ENCODE measurements at places on chromosomes 11 and 22.

- peak; percentile 88 for DNase-seq
Measured at GRCh38 chr22:36365020-36365411, 22.8 kb downstream of the MYH9 start.

DNA sequence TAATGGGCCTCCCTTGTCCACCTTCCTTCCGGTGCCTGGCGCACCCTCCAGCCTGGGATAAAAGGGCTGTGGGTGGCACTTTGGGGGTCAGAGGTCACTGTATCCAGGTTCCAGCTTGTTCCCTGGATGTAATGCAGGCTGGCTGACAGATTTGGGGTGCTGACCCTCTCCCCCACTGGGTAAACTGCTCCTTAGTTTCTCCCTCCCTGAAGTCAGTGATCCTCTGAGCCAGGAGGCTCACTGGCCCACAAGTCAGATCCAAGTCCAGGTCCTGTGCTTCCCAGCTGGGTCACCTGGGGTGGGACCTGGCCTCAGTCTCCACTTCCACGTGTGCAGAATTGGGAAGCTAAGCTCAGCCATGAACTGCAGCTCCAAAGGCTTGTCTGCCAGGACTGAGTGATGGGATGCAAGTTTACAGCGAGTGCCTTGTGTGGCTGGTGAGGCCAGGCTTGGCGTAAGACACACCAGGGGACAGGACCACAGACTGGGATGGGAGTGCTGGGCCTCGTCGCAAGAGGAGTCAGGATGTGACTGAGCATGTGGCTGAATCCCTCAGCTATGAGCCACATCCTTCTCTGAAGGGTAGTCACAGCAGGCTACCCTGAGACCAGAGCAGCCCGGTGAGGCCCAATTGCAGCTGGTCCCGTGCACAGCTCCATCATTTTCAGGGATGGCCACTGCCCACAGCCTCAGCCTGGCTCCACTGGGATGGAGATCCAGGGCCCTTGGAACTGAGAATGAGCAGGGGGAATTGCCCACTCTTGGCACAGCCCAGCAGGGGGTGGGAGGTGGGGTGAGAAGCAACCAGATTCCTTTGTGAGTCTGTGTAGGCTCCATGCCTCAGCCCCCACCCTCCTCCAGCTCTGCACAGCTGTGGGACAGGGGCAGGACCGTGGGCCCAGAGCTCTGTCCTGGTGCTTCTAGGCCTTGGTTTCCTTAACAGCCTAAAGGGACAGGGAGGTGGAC is 7.2 kb downstream of the SHISA8 start:
- DNase-seq, result no peak

GRCh38 chr11:64134963-64135362 is 30.9 kb downstream of the MACROD1 start:
- no peak for DNase-seq

DNA sequence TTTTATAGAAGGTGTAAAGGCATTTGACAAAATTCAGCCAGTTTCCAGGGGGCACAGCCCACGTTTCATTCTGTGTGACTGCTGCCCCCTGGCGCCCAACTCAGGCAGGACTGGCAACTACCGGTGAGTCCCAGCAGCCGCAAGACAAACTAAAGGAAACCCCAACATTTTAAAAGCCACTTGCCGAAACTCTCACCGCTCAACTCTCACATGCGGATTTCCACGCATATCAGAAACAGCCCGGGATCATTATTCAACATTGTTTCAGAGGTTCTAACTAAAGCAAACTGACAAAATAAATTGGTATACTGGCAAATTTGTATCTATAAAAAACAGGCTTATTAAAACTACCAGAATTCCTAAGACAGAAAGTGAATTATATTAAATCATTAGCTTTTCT is 48.2 kb downstream of the MORC2 start:
- peak; percentile 73 for DNase-seq

DNA sequence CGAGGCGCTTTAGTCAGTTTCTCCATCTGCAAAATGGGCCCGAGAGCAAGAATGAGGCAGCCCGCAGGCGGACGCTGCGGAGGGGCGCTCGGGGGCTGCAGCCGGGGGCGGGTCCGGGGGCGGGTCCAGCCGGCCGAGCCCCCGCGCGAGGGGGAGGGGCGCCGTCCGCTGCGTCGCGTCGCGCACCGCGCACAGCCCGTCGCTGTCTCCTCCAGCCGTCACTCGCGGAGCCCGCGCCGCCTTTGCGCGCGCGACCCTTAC is 282 bp downstream of the PC start:
- no peak for DNase-seq

DNA sequence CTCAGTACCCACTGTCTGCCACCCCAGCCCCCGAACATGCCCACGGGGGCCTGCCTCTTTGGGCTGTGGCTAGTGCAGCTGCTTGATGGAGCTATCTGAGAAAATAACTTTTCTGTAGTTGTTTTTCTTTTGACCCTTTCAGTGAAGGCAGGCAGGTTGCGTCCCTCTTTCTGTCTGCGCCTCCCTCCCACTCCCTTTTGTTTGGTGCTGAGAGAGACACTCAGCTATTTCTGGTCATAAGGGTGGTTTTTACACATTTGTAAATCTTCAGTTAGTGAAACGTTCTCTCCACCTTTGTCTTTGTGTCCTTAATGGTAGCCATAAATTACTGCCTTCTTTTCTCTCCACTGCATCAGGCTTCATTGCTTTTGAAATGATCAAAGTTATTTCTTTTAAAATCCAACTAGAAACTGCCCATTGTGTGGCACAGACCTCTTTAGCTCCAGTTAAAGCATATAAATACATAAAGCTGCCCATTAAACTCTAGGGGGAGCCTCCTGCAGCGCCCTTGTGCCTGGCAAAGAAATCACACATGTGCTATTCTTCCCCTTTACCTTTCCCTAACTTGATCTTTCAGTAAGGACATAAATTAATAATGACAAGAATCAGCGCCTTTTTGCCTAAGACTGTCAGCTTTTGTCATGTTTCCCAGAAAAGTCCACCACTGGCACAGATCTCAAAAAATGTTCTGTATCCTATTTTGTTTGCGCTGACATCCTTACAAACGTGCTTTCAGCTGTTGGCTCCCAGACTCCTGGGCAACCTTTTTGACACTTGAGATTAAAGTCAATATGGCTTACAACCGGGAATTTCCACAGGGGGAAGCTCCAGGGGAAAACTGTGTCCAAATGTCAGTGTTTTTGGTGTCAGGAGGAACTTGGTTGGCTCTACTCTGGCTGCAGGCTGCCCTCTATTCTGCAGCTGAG is 1.7 kb upstream of the SCUBE2 start:
- DNase-seq, result no peak

DNA sequence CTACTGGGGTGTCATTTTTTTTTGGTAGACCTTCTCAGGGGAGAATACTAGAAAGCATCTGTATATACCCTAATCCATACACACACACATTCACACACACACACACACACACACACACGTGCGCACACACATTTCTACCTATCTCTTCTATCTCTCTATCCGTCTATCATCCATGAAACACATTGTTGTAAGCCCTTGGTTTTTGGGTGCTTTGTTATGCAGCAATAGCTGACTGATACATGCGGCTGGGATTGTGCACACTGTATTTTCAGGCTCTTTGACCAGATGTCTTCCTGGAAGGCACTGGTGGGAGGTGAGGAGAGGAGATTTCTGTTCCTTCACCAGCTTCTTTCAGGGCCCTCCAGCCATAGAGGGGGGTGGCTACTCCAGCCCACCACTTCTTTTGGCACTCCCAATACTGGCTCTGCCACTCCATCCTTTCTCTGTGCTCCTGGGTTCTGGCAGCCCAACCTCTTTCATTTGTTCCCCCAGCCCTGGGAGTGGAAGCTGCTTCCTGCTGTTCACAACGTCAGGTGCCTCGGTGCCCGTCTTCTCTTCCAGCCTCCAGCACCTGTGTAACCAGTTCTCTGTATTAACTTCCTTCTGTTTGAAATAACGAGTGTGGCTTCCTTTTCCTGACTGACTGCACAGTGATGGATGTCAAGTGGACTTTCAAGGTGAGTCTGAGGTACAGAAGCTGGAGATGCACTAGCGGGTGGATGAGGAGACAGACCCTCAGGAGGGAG is 12.4 kb upstream of the MUC2 start:
- no peak for DNase-seq

DNA sequence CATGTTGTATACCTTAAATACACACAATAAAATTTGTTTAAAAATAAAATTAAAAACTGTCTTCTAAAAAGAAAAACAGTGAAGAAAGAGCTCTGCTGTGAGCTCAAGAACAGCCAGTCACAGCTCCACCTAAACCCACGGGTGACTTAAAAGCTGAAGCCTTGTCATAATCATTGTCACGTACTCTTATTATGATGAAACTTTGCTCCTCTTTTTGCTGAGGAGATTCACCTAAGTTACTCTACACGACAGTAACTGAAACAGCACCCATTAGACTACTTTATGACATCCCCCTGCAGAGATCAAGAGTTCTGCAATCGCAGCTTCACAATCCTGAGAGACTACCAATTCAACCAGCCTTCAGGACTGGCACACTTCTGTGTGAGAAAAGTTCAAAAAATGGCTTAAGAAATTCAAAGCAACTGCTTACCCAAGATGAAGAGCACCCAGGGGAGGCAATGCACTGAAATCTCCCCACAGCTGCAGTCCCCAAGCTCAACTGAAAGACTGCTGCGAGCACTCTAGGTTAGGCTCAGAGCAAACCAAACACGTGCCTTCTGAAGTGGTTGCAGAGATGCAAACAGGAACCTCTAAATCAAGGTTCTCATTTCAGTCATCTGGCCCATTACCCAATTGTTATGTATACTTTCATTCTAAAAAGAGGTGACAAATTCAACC is at the start of gene JAML:
Gene JAML, minus strand, starts transcription at position 501 of the 678 bp plus-strand sequence. CDS start 10,145 bp downstream, outside the sequence.
- peak; percentile 83 for DNase-seq

DNA sequence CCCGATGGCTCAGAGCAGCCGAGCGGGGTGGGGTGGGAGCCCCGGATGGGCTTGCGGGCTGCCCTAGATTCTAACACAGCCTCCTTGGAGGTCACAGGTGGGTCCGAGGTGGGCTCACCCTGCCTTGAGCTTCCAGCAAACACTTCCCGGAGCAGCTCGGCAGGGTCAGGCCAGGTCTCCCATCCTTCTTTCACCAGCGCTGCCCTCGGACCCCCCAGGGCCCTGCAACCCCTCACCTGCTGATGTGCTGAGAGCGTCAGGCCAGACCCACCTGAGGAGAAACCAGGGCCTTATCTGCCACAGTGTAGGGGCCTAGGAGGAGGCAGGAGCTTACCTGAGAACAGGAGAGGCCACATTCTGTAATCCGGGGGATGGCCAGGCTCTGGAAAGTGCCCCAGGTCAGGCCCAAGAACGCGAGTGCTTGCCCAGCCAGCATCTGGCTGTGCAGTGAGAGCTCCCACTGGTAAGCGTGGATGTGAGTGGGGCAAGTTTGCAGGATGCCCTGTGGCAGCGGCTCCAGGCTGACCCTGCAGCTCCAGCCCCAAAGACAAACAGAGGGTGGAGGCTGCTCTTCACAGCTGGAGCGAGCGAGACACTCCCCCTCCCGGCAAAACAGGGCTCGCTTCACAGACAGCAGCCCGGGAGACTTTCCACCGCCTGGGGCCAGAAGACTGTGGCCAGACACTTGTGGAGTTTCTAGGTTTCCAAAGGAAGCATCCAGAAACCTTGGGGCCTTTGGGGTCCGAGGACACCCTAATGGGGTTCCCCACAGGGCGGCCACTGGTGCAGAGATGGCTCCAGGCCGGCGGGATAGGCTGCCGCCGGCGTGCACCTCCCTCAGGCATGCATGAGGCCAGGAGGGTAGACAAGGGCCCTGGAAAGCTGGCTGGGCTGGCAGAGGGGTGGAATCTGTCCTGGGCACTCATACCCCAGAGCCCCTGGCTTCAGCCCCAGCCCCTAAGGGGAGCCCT is at the start of gene IL17REL:
Gene IL17REL, minus strand, starts transcription at position 555 of the 971 bp plus-strand sequence. Its CDS starts 119 bp downstream, at position 436.
- no peak for DNase-seq

- no peak for DNase-seq
Measured at GRCh38 chr11:77053217-77054015, 13.4 kb upstream of the CAPN5 start.

DNA sequence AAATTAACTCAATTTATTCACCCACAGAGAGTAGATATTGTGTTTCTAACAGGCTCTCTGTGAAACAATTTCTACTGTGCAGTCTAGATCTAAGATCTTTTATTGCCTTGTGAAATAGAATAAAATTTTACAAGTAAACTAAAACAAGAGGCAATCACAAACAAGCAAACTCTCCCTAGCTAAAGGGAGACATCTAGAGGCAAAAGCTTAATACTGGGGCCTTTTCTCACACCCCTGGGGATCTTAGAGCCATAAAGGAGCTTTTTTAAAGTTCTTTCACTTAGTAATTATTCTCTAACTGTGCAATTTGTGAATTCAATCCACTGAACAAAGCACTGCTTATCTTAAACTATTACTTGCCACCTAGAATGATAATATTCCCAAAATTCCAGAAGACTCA is 19.7 kb downstream of the ALG9 start:
- DNase-seq, result no peak

GRCh38 chr11:127233998-127234397 is 233.4 kb upstream of the KIRREL3 start:
- DNase-seq, result no peak

GRCh38 chr11:99148352-99148751 is 127.6 kb downstream of the CNTN5 start:
- no peak for DNase-seq

DNA sequence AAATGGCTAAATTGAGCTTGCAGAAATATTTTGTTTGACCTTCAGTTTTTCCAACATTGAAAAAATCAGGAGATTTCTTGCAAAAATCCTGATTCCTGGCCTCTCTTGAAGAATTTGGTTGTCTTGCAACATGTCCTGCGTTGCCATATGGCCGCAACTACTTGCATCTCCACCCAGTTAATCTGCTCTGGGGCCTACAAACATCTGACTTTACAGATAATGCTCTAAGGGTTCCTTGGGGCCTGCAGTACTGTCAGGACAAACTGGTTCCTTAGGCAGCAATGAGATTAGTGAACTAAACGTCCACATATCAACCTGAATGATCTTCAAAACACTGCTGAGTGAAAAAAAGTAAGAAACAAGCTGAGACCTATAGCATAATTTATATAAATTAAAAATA is 36.6 kb upstream of the FEZ1 start:
- no peak for DNase-seq

GRCh38 chr11:69316956-69317355 is 23.0 kb downstream of the MYEOV start:
- no peak for DNase-seq

GRCh38 chr11:78635814-78636506 is 61.3 kb upstream of the NARS2 start:
- no peak for DNase-seq

DNA sequence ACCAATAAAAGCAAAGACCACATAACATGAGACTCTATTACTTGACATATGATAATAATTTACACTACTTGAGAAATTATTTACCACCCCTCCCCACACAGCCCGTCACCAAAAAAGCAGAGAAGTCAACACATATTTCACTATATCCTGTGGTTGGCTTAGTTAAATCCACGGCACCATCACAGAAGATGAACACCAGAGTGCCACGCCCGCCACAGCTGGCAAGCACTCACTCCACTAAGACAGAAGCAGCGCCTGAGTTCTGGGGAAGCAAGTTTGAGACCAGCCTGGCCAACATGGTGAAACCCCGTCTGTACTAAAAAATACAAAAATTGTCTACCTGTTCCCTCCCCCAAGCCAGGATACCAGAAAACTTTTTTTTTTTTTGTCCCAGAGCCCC is 53.1 kb downstream of the PACSIN2 start:
- DNase-seq, result no peak

- DNase-seq, result peak; percentile 73
Measured at GRCh38 chr11:65625628-65626342, 10.2 kb downstream of the PCNX3 start.

- DNase-seq, result no peak
Measured at GRCh38 chr22:24367841-24368240, 59.6 kb upstream of the ADORA2A start.

GRCh38 chr11:36014898-36015665 is 71.2 kb downstream of the LDLRAD3 start:
- DNase-seq, result no peak

- DNase-seq, result no peak
Measured at GRCh38 chr22:42868751-42869251, 11.7 kb upstream of the ARFGAP3 start.

GRCh38 chr11:19849947-19850593 is 137.4 kb downstream of the NAV2 start:
- no peak for DNase-seq
